ENCODE measurements at places on chromosomes 2 and 18.

DNA sequence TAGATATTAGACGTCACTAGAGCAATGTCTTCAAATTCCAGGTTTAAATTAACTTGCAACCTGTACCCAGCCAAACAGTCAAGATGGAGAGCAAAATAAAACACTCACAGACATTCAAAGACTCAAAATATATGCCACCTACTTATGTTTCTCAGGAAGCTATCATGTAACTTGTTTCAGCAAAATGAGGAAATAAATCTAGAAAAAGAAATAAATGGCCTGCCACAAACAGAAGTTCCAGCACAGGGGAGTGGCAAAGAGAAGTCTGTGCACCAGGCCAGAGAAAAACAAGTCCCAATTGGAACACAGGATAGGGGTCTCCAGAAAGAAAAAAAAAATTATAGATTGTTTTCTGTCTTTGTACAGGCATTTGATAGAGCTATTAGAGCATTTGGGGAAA, 96.7 kb downstream of the LRP2 start:
- DNase-seq = no peak

DNA sequence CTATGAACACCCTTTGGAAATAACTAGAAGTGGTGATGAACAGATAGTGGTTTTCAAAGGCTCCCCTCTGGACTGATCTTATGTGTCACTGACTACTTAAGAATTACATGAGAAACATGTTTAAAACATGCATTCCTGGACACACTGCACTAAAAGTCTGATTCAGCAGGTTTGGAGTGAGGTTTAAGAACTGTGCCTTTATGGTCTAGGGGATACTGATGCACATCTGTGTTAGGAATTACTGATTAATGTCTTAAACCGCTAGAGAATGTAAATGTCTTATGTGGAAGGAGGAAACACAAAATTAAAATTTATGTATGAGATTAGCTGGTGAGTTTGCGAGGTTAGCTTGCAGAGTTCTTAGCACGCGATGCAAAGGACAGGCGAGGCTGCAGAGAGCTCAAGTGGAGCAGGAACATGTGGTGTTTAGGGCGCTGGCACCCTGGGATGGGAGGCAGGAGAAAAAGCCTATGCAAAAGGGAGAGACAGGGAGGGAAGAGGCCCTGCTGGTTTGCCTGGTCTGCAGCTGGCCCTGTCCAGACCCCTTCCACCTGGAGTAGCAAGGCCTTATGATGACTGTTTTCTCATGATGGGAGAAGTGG, 11.7 kb downstream of the SH3YL1 start:
- DNase-seq = no peak

DNA sequence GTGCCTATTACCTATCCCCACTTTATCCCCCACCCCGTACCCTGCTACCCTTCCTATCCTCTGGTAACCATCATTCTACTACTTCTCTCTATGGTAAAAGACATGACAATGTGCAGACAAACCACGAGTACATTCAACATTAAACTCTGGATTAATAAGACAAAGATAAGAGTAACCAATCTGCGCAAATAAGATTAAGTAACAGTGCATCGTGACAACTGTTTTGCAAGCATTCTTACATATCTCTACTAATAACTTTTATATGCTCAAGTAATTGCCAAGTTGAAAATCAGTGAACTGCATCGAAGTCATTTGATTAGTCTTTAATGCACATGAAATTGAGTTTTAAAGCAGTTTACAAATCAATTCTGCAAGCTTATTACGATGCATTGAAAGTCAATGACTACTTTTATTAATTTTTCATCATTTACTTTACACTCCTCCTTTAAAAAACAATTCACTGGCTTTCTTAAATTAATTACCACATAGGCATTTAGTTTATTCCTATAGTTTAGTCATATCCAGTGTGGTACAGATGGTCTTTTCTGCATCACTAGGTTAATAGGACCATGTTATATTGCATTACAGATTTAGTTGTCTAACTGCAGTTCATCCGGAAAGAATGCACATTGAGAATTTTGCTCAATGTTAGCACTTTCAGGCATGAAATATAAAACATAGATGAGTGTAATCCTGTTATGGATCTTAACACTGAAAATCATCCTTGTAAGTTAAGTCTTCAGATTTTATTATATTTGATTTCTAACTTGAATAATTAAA, 178.1 kb downstream of the GCA start:
- no peak for DNase-seq

DNA sequence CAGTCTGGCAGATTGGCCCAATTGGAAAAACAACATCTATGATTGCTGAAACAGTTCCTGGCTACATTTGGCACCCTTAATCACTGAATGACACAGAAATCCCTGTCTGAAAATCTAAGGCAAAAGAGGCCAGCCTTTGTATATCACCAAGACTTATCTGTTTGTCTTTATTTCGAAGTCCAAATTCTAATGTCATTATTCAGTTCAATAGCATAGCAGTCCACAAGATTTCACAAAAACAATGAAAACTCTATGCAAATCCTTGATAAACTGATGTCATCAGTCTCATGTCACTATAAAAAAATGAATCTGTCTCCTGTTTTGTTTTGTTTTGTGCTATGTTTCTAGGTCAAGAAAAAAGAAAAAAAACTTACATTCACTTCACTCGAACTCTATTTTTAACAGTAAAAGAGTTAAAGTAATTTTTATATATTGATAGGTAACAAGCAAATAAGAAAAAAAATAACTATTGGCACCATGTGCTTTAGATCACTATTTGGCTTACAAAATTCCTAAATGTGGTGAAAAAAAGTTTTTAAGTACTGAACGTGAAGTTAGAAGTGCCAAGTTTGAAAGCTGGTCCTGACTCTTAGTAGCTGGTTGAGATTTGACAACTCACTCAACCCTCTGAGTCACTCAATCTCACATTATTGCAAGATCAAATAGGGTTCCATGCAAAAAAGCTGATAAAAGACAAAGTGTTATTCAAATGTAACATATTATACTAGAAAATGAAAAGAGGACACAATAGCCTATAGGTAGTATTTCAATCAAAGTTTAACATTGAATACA, 359.3 kb downstream of the IRS1 start:
- DNase-seq = no peak

GRCh38 chr18:34915046-34915445, 126.2 kb upstream of the MAPRE2 start:
- no peak for DNase-seq

DNA sequence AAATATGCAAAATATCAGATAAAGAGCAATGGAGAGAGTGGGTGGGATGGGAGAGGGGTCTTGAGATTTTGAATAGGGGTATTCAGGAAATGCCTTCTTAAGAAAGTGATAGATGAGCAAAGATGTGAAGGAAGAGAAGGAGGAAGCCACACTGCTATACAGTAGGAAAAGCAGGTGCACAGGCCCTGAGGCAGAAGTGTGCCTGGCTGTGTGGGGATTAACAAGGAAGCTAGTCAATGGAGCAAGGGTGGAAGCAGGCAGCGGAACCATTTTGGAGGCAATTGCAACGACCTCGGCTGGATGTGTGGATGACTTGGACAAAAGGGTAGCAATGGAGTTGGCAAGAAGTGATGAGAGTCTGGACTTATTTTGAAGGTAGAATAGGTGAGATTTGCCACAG, 11.0 kb upstream of the CNGA3 start:
- no peak for DNase-seq

- DNase-seq = peak; percentile 22
Measured at GRCh38 chr2:68385220-68385906, 20.3 kb downstream of the PLEK start.

- no peak for DNase-seq
Measured at GRCh38 chr2:157077753-157078350, 179.7 kb upstream of the GALNT5 start.

- no peak for DNase-seq
Measured at GRCh38 chr2:118127250-118127649, 39.0 kb downstream of the INSIG2 start.

DNA sequence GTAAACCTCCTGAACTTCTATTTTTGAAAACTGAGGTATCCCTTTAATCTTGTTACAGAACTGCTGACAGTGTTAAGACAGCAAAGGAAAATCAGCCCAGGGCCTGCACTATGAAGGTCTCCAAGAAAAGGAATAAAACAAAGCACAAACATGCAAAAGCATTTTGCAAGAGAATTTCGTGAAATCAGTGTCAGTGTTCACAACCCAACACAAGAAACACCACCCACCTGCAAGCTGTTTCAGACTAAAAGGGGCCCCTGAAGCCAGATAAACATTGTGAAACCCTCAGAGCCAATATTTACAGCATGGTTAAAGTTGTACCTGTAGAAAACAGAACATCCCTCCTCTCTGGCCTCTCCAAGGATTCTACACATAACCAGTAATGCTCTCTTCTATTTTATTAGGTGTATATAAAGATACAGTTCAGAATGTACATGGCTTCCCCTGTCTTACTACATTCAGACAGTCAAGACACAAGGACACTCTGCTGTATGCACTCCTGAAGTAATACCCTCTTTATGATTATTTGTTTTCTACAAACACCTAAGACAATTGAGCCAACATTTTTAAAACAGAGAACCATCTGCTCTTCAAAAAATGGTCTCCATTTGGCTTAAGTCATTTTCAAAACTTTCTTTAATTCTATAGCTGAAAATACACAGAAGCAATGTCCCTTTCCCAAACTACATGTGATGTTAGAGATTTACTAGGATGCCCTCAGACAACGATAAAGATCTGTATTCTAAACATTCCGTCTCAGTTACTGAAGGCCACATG, 149.5 kb upstream of the ZFP36L2 start:
- no peak for DNase-seq

GRCh38 chr2:137249463-137250130, 484.3 kb downstream of the THSD7B start:
- no peak for DNase-seq

- no peak for DNase-seq
Measured at GRCh38 chr2:52632543-52632942, 1135.1 kb upstream of the CHAC2 start.

DNA sequence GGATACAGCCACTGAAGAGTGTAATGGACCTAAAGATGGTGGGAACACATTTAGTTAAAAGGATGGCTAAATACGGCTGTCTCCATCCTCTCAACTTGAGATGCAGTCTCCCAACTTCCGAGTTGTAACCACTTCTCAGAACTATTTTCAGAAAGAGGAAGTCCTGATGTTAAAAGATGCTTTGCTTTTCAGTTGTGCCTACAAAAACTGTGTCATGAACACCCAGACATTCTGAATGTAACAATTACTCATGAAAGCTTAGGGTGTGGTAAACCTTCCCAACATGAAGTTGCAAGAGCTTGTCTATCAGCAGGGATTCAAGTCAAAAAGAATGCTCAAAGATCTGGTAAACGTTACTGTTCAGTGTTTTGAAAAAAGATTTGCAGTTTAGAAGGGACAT, 147.9 kb downstream of the DOCK10 start:
- DNase-seq = no peak

DNA sequence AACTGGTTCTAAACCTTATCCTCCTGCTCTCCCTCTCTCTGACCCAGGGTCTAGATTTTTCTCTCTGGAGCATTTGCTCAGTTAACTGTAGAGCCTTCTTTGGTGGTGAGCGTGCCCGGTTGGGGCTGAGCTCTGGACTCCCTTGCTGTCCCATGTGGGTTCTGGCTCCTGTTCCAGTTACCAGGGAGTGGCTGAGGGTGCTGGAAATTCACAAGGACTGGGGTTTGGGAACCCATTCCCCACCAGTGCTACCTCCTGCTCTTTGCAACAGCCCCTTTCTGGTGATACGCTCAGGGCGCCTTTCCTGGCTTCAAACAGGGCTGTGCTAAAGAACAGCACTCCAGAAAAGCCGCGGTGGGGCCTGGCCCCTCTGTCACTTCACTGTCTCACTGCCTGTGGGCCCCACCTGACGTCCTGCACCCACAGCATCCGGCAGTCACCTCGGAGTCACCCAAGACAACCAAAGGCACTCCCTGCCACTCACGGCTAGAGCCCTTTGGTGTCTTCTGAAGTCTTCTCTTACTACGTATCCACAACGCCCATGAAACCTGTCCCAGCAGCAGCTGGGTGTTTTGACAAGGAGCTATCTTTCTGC, 41.3 kb downstream of the CAPN13 start:
- no peak for DNase-seq

DNA sequence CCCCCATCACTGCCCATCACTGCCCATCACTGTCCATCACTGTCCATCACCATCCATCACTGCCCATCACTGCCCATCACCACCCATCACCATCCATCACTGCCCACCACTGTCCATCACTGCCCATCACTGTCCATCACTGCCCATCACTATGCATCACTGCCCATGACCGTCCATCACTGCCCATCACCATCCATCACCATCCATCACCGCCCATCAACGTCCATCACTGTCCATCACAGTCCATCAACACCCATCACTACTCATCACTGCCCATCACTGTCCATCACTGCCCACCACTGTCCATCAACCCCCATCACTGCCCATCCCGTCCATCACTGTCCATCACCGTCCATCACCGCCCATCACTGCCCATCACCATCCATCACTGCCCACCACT, 57.8 kb upstream of the OTOS start:
- no peak for DNase-seq

DNA sequence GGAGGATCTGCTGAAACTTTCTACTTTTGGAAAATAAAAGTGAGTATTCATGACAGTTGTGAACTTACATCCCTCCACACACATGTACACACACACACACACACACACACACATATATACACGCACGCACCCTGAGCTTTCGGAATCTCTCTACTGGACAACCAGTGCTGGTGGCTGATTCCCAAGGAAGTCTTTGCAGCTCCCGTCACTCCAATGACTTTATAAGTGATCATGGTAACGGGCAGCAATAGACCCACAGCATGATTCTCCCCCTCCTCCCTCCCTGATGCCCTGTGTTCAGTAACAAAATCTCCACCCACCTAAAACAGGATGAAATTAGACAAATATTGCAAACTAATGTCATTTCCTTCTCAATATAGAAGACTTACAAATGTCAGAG, 364.9 kb downstream of the IRS1 start:
- DNase-seq = no peak

- no peak for DNase-seq
Measured at GRCh38 chr2:205609113-205609512, 73.2 kb upstream of the NRP2 start.

DNA sequence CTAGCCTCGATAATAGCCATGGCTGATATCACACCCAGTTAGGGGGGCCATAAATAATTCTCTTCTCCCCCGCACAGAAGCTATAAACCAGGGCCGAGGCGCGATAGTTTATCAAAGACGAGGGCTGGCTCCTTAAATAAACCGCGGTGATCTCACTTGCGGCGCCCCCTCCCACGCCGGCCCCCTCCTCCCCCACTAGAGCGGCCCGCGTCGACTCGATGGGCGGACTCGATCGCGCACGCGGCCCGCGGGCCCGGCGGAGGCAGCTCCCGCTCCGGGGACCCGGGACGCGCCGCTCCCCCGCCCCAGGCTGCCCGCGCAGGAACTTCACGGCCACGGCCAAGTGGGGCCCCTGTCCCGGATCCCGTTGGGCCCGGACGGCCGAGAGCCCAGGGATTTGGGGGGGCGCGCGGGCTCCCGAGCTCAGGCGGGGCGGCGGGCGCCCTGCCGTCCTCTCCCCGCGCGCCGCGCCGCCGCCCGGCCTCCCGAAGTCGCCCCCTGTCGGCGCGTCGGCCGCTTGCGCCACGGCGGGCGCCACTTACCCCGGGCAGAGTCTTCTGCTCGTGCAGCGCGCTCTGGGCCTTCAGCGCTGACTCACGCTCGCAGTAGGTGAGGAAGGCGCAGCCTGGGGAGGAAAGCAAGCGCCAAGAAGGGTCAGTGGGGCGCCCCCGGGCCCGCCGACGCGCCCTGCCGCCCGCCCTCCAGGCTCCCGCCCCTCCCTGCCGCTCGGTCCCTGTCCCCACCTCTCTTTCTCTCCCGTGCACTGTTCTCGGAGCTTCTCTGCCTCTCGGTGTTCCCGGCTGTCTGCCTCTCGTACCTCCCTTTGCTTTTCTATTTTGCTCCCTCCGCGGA, 80.4 kb downstream of the CELF4 start:
- no peak for DNase-seq

- DNase-seq = no peak
Measured at GRCh38 chr18:12726331-12726730, 23.5 kb downstream of the PSMG2 start.

Measured in stimulated activated CD4-positive, alpha-beta T cell treated with anti-CD3 and anti-CD28 coated beads, Interleukin-4, amount 100 ng/mL, for 24 hours (primary cell).